Right hindlimb (tissue), 1 donor: ENCODE measurements at places on chromosomes 7 and 10.

- no peak for DNase-seq
Observed at GRCh38 chr7:130900471-130901076, 166.6 kb upstream of the KLF14 start.

- no peak for DNase-seq
Observed at GRCh38 chr7:115889669-115889984, 140.9 kb downstream of the TFEC start.

GRCh38 chr7:114527589-114527988 lies 113.0 kb downstream of the FOXP2 start:
- DNase-seq = no peak

DNA sequence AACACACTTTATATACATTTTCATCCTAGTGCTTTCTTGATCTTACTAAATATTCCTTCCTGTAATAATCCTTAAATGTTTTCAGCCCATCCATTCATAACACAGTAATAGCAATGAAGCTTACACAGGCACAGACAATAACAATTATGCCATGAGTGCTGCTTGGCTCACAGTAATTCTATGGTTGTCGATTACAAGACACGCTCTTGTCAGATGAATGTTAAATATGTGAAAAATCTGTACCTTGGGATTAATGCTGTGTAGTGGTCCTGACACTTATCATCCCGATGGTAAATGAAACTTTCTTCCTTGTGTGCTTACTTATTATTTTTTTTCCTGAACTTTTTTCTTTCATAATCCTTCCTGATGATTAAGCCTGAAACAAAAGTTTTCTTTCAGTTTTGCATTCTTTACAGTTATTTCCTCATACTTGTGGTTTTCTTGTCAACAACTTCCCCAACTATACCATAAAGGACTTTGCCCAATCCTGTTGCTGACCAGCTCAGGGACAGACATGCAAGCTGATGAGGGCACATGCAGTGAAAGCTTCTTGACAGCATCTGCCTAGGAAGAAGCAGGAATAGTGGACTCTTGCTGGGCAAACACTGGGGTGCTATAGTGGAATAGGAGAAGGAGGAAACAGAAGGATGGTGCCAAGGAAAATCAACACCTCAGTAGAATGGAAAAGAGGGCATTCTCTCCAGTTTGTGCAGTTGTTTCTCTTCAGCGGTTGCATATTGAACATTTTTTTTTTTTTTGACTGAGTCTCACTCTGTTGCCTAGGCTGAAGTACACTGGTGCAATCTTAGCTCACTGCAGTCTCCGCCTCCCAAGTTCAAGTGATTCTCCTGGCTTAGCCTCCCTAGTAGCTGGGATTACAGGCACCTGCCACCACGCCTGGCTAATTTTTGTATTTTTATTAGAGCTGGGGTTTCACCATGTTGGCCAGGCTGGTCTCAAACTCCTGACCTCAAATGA lies 6.7 kb upstream of the MGAM2 start:
- no peak for DNase-seq

- DNase-seq = no peak
Observed at GRCh38 chr7:3188946-3189345, 112.1 kb upstream of the SDK1 start.

- no peak for DNase-seq
Observed at GRCh38 chr7:84077336-84077735, 117.3 kb downstream of the SEMA3A start.

DNA sequence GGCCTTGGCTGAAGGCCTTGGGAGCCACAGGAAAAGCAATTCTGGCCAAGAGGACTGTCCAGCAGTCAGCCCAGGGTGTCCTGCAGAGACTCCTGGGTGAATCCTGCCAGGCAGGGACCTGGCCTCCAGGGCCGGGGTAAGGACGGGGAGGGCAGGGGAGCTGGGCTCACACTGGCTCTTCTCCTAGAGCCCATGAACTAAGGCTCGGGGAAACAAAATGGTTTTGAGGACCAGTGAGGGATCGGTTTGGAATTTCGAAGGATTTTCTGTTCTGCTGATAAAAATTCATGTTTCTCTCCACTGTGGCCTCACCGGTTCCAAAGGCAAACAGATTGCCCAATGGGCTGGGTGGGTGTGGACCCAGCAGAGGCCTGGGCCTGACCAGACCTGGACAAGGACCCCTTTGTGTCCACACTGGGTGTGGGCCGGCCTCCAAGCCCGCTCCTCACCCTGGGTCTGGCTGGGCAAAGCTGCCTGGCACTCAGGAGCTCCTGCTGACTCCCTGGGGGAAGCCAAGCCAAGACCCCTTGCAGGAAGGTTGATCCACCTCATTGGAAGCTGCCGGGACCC lies 27.3 kb downstream of the FAM20C start:
- no peak for DNase-seq

GRCh38 chr7:20440472-20441105 lies 109.9 kb downstream of the ITGB8 start:
- no peak for DNase-seq

GRCh38 chr7:80659120-80660055 lies 20.9 kb downstream of the CD36 start:
- DNase-seq = no peak

GRCh38 chr7:35874886-35875285 lies 74.0 kb downstream of the SEPTIN7 start:
- DNase-seq = no peak

DNA sequence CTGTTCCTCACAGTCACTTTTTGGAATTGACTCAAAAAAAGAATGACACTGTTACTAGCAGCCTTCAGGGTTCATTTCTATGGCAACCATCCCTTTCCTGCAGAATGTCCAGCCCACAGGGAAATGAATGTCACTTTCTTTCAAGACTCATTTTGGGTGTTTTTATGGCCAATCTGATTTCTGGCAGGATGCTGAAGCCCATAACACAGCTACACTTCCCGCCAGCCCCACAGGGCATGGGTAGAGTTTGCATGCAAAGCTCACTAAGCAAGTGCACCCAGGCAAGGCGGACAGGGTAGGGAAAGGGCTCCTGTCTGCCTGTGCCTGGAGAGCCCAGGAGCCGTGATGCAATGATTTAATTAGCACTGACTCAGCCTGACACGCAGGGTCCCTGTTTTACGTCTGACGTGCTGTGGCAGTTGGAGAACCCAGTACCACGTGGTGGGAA lies 26.1 kb upstream of the GPAM start:
- DNase-seq = no peak

- DNase-seq = no peak
Observed at GRCh38 chr10:117950408-117950807, 96.3 kb downstream of the RAB11FIP2 start.

GRCh38 chr7:147774461-147774860 lies 816.1 kb upstream of the C7orf33 start:
- DNase-seq = no peak

DNA sequence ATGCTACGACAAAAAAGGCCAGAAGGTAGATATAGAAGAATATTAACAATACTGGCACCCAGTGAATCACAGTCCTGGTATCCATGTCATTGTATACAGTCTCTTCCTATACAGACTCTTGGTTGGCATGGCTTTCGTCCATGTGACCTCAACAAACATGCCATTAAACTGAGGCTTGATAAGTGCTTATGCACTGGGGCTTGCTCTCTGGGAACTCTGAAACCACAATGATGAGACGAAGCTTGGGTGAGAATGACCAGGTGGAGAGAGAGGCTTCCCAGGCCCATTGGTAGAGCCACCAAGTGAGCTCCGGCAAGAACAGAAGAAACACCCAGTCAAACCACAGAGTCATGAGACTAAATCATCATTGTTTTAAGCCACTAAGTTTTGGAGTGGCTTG lies 33.2 kb downstream of the PNPLA8 start:
- DNase-seq = no peak

- no peak for DNase-seq
Observed at GRCh38 chr10:121242741-121243608, 355.3 kb downstream of the FGFR2 start.

GRCh38 chr10:84696610-84697009 lies 368.2 kb downstream of the CCSER2 start:
- DNase-seq = no peak

DNA sequence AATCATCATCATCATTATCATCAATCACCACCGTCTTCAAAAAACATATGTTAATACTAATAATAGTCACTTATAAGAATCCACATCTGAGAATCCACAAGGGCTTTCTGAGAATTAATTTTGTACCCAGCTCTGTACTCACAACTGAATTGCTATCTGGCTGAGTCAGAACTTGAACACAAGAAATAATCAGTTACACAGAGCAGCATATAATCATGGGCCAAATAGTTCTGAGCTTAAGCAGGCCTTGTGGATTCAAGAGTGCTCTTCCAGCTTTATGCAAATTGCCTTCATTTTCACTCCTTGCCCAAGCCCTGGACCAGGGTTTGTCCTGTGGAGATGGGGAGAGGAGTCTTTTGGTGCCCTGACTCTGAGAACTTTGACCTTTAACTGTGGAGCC lies 304.5 kb downstream of the ZNF248 start:
- no peak for DNase-seq

DNA sequence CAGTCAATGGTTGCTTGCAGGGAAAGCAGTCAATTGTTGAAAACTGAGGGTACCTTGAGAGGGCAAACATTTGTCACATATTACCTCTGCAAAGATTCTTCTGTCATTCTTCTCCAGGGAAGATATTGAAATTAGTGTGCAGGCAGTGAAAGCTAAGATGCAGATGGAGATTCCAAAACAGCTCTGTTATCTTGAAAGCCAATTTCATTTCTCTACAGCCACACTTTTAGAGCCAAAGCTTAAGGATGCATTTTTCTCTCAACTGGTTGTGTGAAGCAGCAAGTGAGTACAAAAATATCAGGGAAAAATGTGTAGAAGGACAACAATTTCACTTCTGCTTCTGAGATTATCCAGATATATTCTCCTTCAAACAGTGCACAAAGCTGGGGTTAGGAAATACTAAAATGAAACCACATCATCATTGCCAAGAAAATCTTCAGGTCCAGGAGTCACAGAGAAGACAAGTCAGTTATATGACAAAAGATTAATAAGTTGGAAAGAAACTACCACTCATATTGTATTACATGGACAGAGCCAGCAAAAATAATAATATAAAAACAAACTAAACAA lies 16.3 kb downstream of the SGMS1 start:
- no peak for DNase-seq

DNA sequence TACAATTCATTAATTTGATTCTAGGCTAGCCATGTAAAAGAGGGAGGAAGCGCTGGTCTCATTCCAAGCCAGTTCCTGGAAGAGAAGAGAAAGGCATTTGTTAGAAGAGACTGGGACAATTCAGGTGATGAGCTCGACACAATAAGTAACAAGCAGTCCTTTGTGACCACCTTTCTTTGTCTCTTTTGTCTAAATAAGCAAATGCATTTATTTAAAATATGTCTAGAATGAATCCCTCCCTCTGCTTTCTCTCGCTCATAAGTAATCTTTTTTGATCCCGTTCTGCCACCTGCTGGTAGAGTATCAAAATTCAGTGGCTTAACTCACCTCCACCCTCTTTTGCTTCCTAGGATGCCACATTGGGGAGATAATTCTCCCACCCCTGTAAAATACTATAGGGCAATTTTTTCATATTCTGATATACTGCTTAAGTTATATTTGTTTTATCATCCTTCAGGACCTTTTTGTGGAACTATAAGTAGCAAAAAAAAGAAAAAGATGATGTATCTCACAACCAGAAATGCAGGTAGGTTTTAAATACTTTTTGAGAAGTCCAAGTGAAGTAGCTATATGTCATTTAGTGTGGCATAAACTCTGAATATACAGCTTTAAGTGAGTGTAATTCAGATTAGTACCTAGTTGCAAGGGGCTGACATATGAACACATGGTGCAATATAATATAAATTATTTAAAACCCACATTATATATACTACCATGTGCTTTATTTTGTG lies 91.5 kb downstream of the GSDME start:
- peak; percentile 32 for DNase-seq

DNA sequence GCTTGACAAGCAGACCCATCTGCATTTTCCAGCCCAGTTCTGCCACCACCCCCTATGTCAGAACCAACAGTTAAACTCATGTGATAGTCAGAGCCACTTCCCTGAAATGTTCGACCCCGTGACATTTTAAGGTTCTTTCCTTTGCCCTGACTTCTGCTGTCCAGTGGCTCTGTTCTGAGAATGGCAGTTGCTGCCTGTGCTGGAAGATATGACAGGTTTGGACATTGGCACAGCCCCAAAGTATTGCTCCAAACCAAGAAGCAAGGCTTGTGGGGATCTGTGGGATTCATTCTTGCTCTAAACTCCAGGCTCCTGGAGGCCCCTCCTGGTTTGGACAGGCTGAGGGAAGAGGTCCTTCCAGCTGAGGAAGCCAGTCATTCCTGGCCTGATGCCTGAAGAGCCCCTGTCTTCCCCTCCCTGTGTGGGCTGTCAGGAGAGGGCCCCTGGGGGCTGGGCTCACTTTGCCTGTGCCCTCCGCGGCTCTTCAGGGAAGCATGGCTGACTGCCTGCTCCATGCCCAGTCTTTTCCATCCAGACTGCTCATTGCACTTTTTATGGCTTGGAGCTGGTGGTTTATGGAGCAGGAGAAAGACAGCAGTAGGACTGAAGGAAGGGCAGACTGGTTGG lies 138.0 kb downstream of the CDH23 start:
- no peak for DNase-seq

DNA sequence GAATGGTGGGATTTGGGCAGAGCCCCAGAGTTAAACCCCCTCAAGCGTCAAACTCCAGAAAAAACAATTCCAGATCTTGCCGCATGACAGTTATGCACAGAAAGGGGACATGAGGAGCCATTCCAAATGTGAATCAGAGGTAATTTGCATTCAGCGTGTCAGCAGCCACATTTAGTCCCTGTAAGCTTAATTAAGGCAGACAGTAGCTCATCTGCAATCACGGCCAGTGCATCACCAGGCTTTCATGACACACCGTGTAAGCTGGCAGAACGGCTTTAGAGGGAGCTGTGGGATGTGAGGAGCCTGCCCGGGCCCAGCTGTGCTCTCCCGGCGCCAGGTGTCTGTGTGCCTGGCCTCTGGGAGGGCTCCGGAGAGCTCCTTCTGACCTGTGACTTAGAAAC lies 18.7 kb upstream of the PRKAG2 start:
- DNase-seq = no peak

GRCh38 chr7:22980422-22980821 lies 33.5 kb downstream of the HYCC1 start:
- DNase-seq = no peak

DNA sequence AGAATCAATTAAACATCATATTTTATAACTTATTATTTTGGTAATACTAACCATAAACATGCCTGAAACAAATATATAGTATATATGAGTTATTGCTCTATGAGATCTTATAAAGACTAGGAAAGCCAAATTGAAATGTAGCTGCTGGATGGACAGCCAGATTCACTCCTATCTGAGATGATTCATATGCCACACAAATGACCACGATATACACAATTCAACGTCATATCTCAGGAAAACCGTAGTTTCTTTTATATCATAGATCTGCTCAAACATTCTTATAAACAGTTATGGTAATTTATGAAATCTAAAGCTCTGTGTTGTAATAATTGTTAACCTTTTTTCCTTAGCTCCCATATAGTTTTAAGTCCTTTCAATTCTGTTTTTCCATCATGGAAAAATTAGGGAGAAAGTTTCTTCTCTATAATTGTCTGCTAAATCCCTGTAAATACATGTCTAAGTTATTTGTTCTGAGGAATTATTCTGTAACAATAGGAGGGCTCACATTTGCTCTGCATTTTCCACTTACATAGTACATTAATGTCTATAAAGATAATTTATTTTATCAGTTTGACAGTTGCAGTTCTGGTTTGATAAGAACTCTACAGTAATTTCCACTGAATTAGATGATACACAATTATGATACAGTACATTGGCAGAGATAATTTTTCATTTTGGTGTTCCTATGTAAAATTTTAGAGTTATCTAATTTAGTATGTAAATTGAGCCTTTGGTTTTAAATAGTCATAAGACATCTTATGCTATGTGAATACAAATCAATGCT lies 42.7 kb downstream of the GNAT3 start:
- DNase-seq = no peak
